ENCODE measurements at places on chromosomes 2 and 18.

- DNase-seq, result no peak
Observed at GRCh38 chr18:24958001-24958400, 394.0 kb downstream of the ZNF521 start.

DNA sequence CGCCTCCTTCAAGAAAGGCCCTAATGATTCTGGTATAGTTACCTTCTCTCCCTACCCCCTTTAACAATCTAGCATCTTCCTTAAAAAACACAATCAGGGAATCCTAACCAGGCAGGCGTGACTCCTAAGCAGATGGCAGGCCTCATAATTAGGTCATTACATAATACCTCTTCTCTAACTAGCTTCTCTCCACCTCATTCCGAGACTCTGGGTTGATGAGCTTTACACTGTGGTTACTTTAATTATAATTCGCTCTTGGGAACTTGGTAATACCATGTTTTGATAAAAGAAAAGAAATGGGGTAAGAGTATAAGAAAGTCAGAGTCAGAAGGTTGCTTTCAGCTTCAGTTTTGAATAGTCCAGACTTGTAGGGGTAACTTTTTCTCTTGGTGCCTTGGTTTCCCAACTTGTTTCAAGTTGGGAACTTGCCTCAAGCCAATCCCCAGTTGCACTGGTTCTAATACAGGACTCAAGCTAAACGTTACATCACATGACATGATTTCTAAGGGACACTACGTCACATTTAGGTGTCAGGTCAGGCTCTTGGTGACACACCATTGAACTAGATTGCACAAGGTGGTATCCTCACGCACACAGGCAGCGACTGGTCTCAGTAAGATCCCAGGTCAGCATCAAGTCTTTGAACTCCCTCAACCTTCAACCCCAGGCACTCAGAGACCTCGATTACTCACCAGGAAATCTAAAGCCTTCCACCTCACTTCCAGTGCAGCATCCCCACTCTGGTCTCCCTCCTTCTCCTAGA lies 59.2 kb downstream of the AAK1 start:
- DNase-seq, result no peak

DNA sequence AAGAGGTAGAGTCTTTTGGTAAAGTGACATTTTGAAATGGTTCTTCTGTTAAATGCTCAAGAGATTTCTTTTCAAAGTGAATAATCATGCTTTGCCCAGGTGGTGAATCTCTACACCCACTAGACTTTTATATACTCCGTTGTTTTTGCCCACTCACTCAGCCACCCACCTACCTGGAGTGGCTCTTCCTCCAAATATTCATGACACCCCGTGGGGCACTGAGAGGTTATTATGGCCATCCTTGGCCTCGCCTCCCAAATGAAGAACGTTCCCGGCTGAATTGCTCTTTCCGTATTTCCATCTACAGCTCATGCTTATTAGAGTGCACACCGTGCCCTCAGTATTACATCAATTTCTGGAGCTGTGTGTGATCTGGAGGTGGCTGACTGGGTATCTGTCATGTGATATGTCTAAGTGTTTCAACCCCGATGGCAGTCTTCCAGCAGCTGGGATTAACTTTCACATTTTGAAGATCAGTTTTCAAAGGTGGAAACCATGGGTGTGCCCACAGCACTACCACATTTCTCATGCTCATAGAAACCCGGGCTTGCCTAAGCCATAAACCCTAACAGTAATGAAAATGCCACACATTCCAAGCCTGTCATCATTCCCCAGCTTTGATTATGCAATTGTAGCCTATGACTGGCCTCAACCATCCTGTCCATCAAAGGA lies 406.6 kb upstream of the MMADHC start:
- DNase-seq, result no peak

GRCh38 chr2:209472112-209472832 lies 48.4 kb downstream of the MAP2 start:
- no peak for DNase-seq

- DNase-seq, result no peak
Observed at GRCh38 chr2:62964671-62965070, 86.0 kb upstream of the OTX1 start.

- DNase-seq, result no peak
Observed at GRCh38 chr2:230976671-230977171, 19.2 kb upstream of the SPATA3 start.

DNA sequence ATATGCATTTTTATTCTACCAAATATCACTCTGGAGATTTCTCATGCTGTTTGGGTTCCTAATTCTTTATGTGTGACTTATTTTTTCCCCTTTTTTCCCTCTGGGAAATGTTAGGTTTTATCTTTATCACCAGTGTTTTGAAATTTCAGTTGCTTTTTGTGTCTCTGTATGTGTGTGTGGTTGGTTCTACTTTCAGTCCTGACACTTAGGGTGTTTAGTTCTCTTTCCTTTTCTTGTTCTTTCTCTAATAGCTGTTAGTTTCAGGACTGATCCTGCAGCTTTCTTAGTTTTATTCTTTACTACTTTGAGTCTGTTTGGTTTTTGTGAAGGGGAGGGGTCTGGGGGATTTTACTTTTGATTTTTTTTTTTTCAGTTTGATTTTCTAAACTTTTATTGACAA lies 23.1 kb downstream of the PPM1B start:
- DNase-seq, result no peak

- DNase-seq, result no peak
Observed at GRCh38 chr2:70927641-70928040, 8.1 kb upstream of the ATP6V1B1 start.

DNA sequence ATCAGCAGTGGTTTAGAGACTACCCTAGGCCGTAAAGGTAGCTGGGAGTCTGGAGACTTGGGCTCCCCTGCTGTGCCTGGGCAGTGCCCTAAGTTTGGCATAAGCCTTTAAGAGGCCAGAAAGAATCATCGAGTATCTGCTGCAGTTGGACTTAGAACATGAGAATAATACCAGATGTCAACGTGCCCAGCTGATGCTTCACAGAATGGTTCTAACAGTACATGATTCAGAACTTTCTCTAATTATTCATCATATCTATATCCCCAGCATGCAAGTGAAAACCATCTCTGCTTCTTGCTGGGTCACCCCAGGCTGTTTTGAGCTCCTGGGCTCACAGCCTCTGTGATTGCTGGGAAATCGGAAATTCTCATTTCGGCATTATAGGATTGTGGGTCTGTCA lies 118.1 kb downstream of the NCK2 start:
- DNase-seq, result no peak

- no peak for DNase-seq
Observed at GRCh38 chr2:79122676-79123075, 2.4 kb downstream of the REG1A start.

DNA sequence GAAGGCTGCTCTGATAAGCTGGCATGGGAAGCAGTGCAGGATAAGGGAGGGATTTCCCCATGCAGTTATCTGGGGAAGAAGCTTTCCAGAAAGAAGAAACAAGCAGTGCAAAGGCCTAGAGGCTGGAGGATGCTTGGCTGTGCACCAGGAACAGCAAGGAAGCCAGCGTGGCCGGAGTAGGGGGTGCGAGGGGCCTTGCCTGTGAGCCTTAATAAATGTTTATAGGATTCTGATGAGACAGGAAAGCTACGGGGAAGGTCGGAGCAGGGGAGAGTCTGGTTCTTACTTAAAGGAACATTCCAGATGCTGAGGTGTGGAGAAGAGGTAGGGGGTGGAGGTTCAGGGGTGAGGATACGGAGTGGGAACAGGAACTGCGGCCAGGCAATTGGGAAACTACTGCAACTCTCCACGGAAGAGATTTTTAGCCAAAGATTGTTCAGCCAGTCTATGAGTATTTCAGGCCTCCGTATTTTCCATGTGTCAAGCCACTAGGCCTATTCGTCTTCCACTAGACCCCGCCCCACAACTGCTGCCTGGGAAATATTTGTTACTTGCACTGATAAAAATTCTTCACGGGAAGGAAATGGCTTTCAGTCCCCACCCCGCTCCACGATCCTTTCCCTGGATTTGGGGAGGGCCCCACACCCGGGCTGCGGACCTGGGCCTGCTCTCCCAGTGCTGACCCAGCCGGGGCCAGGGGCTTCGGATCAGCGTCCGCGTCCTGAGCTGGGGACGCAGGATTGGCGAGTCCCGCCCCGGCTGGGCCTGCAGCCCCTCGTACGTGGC lies 516 bp downstream of the EIF2AK2 start:
- DNase-seq, result no peak

GRCh38 chr2:68103709-68104055 lies 40.9 kb upstream of the C1D start:
- no peak for DNase-seq

DNA sequence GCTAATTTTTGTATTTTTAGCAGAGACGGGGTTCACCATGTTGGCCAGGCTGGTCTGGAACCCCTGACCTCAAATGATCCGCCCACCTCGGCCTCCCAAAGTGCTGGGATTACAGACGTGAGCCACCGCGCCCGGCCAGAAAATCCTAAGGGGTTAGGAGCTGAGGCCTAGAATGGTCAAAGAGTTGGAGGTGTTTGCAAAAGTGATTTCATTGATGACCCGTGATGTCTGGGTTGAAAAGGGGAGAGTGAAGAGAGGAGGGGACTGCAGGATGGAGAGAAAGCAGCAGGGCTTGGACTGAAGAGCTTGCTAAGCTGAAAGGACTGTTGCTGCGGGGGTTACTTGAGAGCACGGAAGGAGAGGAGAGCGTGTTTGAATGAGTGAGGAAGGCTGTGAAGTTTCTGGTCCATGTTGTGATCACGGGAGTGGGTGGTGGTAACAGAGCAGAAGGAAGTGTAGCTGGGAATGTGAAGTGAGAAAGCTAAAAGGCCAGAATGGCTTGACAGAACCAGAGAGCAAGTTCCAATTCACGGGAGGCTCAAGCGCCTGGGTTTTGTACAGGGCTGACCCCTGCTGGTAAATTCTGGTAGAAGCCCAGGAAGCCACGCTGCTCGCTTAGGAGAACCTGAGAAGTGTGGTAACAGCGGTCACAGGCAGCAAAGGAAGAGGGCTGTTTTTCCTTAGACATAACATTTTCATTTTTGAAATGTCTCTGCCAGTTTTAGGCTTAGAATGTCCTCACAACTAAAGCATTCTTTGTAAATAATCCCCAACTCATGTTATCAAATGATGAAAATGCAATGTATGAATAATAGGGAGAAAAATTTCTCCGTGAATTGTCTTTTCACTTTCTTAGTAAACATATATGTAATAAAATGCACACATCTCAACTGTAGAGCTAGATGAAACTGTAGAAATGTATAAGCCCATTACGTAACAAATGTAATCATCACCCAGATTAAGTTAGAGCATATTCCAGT lies 40.5 kb upstream of the ACTR2 start:
- DNase-seq, result peak; percentile 56

GRCh38 chr2:234422981-234423431 lies 73.9 kb downstream of the ARL4C start:
- DNase-seq, result no peak

GRCh38 chr2:237383991-237384671 lies 29.8 kb downstream of the COL6A3 start:
- DNase-seq, result peak; percentile 89

DNA sequence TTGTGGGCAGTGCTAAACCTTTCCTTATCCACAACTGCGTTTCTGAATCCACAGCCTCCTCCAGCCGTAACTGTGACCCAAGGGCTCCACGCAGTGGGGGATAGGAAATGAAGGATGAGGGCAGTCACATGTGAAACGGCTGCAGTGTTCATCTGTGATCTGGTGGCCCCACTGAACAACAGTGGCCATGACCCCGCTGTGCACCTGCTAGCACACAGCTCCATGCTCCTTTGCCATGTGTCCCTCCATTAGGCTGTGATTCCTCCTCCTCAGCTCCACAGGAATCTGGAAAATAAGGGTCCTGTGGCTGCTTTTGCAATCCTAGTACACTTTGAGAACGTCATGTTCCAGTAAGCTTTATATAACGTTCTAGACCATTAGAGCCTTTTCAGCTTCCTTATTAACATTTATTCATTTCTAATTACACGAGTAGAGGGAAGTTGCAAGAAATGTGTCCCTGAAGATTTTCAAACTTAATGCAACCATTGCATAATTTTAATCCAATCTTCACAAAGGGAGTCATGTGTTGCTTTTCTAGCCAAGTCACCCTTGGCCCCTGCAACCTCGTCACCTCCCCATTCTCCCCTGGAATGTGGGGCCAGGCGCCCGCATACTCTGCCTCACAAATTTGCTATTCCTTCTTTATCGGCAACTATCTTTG lies 7.1 kb upstream of the NAPG start:
- DNase-seq, result no peak

GRCh38 chr2:229064749-229065148 lies 206.3 kb downstream of the PID1 start:
- DNase-seq, result no peak

DNA sequence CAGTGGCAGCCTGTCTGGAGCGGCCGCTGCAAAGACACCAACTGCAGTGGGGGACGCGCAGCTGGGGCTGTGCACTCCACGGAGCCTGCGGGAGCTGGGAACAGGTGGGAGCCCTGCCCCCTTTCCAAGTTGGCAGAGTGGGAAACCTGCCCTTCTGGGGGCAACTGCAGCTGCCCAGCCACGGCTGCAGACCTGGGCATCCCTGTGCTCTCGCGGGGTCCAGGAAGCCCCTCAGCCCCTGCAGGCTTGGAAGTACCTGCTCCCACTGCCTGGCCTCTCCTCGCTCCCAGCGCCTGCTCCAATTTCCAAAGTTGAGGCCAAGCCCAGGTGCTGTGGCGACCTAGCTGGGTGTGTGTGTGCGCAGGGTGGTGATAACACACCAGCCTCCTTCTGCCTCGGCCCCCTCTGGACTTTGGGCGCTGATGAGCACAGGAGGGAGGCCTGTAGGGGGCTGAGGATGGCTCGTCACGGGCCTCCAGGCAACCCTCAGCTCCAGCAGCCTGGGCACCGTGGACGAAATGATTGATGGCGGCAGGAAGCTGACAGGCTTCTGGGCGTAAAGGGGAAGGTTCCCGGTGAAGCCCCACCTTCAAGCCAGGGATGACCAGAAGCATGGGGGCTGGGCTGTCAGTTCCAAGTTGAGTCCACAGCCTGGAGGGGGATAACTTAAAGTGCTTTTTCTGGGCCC lies 76.9 kb downstream of the PTPN4 start:
- DNase-seq, result no peak

GRCh38 chr2:104539649-104540048 lies 314.3 kb upstream of the POU3F3 start:
- DNase-seq, result no peak

DNA sequence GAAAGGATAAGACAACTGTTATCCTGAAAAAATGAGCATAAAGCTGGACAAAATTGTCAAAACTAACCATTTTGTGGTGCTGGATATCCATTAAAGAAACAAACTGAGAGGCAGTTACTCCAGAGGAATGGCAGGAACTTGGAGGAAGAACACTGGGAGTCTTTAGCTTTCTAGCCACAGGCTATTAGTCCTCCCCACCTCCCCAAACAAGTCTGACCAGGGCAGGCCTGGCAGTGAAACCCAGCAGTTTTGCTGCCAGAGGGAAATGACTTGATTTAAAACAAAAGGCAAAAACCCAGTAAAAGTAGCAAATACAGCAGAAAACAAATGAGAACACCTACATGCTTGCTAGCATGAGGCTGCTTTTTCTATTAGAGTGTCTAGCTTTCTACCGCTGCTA lies 34.9 kb downstream of the OSBPL1A start:
- no peak for DNase-seq

GRCh38 chr18:389658-390357 lies 110.7 kb downstream of the COLEC12 start:
- DNase-seq, result no peak

- no peak for DNase-seq
Observed at GRCh38 chr2:183495079-183495478, 370.8 kb downstream of the NUP35 start.

GRCh38 chr2:149355716-149356422 lies 25.5 kb downstream of the LYPD6 start:
- DNase-seq, result no peak

- DNase-seq, result peak; percentile 13
Observed at GRCh38 chr18:715626-716025, 3.2 kb upstream of the ENOSF1 start.

- no peak for DNase-seq
Observed at GRCh38 chr2:45329045-45329677, 281.9 kb downstream of the SRBD1 start.
